Erythroblast (primary cell): ENCODE measurements at places on chromosomes 16 and 17.

DNA sequence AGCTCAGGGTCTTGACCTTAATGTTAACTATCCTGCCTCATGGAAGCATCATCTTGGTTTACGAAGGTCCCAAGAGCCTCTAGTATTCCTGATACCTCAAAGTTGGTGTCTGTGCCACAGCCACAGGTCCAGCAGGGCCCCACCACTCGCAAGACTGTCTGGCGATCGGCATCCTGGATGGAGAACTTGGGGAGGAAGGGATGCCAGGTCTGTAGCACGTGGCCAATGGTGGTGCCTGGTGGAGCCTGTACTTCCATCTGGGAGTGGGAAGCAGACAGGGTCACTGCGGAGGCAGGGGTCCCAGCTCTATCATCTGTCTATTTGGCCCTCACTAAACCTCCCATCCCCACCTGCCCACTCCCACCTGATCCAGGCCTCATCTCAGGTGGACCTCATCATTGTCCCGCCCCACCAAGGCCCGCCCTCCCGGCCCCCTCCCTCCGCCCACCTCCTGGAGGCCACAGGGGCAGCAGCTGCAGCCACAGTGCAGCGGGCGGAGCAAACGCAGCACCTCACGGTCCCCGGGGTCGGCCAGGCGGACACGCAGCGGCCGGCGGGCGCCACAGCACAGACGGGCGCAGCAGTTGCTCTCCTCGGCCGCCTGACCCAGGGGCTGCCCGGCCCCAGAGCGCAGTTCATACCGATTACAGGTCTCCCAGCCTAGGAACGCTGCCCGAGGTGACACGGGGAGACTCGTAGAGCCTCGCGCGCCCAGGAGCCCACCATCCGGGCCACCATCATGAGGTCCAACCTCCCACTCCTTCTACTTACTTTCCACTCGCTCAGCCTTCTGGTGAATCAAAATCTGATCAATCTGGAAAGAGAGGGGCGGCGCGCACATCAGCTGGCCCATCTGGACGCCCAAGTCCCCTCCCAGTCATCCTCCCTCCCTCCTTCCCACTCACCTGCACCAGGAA lies 1.4 kb downstream of the PLSCR3 start:
- no peak for DNase-seq

- DNase-seq = no peak
These were observed 2.3 kb downstream of the CCL4 start for GRCh38 chr17:36105781-36106492.

DNA sequence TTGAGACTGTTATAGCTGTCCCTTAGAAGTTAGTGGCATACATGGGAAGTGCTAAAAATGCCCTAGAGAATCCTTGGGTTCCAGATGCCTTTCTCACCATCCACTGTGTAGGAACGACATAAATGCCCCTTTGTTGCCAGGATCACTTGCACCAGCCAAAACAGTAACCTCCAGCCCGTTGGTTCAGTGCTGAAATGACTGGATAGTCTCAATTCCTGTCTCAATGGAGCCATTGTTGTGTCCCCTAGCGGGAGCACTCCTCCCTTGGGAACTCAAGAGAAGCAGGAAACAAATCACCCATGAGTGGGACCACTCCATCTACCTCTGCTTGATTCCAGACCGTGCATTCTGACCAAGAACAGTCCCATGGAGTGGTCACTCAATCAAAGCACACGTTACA lies 23.1 kb downstream of the MPHOSPH6 start:
- DNase-seq = no peak

DNA sequence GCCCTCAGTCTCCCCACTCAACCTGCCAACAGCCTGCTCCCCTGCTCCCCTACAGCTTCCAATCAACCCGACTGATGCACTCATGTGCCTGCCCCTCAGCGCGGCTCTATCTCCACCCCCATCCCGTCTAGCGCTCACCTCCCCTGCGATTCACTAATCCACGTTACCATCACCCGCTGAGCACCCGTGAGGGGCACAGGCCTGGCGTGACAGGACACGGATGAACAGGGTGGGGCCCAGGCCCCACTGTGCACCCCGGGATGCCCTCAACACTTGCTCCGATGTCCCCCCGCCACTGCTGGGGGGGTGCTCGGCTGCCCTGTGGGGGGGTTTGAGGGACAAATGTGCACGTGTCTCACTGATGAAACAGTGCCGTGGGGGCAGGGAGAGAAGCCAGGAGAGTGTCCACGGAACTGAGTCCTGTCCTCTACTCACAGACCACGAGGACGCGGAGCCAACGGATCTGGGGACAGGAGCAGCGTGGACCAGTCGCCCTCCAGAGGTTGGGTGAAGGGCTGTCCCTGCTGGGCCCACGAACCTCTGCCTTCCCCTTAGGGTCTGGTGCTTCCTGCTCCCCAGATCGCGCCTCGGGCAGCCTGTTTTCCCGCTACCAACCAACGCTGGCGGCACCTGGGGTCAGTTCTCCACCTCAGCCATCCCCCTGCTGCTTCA lies 66.7 kb downstream of the RPH3AL start:
- DNase-seq = no peak

DNA sequence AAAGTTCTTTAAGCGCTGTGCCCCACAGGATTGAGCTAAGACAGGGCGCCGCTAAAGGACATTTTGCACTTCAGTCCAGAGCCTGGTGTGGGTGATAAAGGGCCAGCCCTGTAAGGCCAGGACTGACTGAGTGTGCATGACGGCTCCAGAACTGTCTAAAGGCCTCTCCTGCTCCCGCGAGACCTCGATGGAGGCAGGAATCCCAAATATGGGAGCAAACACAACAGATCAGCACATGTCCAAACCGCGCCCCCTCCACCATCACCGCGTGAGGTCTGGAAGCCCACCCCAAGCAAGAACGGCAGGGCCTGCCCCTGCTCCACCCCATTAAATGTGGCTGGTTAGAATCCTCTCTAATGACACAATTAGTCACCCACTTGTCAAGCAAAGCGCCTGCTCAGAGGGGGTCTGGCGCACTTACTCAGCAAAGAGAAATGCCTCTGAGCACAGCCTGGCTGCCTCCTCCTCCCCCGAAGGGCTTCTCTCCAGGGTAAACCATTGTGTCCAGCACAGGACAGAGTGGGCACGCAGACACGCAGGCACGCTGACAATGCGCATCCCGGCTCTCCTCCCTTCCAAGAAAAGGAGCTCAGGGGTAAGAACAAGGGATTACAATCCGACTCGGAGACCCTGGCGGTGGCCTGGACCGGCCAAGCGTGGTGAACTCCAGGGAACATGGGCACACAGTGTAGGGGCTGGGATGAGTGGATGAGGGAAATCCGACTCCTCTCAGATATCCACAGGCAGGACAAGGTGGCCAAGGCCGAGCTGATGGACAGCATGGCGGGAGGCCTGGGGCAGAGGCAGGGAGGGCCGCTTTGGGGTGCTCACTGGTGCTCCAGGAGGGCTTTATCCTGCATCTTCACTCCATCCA lies 1.5 kb downstream of the MXRA7 start:
- no peak for DNase-seq

- DNase-seq = no peak
These were observed 4.8 kb downstream of the RABEP1 start for GRCh38 chr17:5286846-5287245.

- no peak for DNase-seq
These were observed 98.2 kb upstream of the DHX40 start for GRCh38 chr17:59466946-59467801.

DNA sequence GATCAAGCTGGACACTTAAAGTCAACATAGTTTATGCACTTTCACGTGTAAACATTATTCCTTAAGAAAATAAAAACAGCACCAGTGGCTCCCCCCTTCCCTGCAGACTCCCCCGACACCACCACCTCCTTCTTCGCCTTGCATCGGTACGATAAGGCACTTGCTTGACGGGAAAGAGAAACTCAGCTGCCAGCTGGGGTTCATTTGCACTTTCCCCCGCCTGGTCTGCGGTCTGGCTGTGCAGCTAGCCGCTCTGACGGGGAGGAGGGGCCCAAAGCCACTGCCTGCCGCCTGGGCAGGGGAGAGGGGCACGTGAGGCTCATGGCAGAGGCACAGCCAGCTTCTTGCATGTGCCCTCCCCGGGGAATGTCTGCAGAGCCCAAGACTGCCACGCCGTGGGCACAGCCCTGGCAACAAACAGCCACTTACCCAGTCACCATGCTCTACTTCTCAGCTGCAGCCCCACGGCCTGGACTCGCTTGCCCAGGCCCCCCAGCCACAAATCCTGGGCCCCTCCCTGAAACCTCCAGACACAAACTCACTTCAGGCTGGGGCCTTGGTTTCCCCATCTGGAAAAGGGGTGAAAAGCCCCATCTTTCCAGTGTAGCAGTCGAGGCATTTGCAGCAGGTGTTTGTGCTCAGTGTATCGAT lies 16.5 kb upstream of the PRM1 start:
- DNase-seq = peak; percentile 62

DNA sequence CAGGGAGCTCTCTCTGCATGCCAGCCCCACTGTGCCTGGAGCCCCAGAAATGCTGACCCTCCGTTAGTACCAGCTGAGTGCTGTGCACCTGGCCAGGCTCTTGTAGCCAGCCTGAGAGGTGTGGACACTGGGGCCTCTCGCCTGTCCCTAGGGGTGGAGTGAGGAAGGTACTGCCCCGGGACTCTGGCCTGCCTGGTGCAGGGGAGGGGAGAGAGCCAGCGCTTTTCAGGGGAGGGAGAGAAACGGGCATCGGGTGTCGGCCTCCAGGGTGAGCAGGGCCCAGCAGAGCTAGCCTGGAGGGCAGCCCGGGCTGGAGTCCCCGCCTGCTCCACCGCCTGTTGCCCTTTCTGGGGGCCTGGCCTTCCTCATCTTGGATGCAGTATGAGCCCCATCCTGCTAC lies 13.1 kb downstream of the MAP2K3 start:
- DNase-seq = no peak

DNA sequence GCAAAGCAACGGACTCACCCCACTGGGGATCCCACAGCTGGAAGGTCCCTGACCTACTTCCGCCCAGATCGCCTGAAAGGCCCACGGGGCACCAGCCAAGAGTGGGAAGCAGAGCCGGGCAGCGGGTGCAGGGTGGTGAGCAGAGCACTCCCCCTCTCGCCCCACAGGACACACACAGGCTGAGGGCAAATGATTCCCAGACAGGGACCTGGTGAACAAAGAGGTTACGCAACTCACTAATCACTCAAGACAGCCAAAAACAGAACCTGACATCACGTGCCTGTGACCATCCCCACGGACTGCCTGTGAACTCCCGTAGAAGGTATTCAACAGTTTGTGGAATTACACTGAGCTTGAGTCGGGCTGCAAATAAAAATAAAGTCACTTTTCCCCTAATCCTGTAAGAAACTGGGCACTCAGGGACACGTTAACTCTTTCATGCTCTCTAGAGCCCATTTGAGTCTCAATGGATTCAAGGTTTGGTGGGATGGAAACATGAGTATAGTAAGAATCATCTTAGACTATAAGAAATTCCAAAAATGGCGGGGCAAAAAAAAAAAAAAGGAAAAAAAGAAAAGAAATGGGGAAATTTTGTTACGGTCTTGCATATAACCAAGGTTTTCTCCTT lies 396.1 kb downstream of the SOX9 start:
- no peak for DNase-seq

- DNase-seq = peak; percentile 46
These were observed at the start of gene KCNJ12 for GRCh38 chr17:21376081-21376758. KCNJ12 (plus strand) TSS chr17:21376357; CDS start chr17:21415343, 38,986 bp downstream.

DNA sequence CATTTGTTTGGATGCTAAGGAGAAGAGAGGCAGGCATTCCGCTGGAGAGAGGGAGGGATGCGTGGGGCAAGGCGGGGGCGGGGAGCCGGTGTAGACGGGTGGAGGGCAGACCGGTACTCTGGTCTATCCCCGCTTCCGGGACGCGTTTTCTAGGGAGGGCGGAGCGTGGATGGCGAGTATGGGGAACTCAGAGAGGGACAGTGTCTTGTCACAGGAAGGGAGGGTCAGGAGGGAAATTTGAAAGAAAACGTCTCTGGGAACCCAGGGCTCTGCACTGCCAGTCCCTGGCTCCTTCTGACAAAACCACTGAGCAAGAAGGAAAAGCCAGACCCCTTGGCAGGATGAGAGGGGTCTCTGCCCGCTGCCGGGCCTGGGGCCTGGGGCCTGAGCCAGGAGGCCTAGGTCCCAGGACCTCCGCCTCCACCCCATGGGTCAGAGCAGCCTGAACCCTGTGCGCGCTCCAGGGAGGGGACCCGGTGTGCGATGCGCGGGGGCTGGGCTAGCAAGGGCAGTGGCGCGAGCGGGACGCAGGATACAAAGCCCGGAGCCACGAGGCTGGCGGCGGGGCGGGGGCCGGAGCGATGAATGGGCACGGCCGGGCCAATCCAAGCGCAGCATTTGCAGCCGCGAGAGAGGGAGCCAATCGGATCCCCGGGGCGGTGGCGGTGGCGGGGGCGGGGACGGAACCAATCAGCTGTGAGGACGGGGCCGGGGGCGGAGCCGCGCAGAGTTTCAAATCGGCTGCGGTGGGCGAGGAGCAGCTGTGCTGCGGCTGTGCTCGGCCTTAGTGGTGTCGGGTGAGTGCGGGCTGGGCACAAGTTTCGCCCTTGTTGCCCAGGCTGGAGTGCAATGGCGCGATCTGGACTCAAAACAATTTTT lies at the start of gene PIMREG:
TSS of gene PIMREG (plus strand) at position 764 of the 879 bp plus-strand sequence. CDS start 656 bp downstream, outside the sequence.
- peak; percentile 94 for DNase-seq
